ENCODE measurements at places on chromosomes 13 and 19. TPM values are rescaled to one million over a fixed set of nuclear protein-coding genes. Genes with fewer than 3 reads are reported as not detected.
A peak's percentile ranks its signal among the peaks of the same experiment; 100 is the strongest.

DNA sequence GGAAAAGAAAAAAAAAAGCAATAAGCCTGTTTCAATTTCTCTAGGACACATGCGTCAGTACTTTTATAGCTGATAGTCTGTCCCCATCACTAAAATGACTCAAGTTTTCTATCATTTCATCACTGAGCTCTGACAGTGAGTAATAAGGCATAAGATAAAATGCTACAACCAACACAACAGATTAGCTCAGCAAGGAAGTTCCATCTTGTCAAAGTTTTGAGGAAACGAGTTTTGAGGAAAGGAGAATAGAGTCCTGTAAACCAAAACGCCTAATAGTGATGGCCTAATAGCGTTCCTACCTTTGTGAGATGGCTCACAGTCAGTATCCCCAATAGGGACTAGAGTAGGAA lies 145.1 kb downstream of the LACC1 start:
- no peak overlapping the region for H3K27ac ChIP-seq
- DNase-seq, result no peak
- H3K4me1 ChIP-seq, result no peaks in the 10 kb centered on the region
- H3K27me3 ChIP-seq, result peaks cover 6% of the 10 kb centered on the region
- H3K4me3 ChIP-seq, result no peak overlapping the region

DNA sequence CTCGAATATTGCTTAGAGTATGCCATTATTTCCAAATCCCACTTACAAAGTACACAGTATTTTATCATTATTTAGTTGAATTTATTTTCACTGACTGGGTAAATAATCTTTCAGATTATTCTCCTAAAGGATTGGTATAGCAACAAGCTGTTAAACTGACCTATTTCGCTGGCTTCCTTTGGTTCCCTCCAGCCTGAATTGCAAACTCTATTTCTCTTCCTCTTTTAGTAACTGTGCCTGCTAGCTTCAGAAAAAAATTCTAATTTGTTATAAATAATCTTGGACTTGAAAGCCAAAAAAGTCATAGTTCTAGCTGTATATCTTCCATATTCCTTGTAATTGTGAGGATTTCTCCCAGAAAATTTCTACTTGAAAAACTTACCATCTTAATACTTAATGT lies 15.0 kb upstream of the CCNA1 start:
- no peaks in the 10 kb centered on the region for H3K36me3 ChIP-seq
- DNase-seq, result no peak
- no peak overlapping the region for H3K4me3 ChIP-seq
- H3K27ac ChIP-seq, result no peak overlapping the region
- H3K4me1 ChIP-seq, result peaks cover 23% of the 10 kb centered on the region

CBLC gene
- total RNA-seq, result not detected

DNA sequence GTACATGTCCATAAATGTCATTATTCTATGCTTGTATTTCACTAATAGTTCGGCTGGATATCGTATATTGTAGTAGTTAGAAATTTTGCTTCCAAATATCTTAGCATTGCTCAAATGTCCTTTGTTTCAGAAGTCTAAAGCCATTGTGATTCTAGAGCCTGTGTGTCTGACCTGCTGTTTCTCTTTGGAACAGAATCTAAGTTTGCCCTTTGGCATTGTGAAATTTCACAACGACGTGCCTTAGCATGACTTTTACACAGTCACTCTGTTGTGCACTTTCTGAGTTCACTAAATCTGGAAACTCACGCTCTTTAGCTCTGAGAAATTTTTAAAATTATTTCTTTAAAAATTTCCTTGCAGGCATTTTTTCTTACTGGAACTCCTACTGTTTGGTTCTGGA lies 152.2 kb downstream of the TBC1D4 start:
- no peaks in the 10 kb centered on the region for H3K36me3 ChIP-seq
- no peaks in the 10 kb centered on the region for H3K27me3 ChIP-seq
- H3K27ac ChIP-seq, result no peak overlapping the region
- H3K4me3 ChIP-seq, result no peak overlapping the region
- peaks cover 21% of the 10 kb centered on the region for H3K4me1 ChIP-seq
- DNase-seq, result no peak

PTGER1 gene
- total RNA-seq, result not detected

GRCh38 chr13:33483471-33483870 lies 197.9 kb upstream of the STARD13 start:
- H3K36me3 ChIP-seq, result no peaks in the 10 kb centered on the region
- no peak overlapping the region for H3K27ac ChIP-seq
- no peaks in the 10 kb centered on the region for H3K4me1 ChIP-seq
- no peak overlapping the region for H3K4me3 ChIP-seq
- DNase-seq, result no peak

GRCh38 chr13:48040896-48041295 lies 3.4 kb downstream of the NUDT15 start:
- no peak for DNase-seq
- H3K4me3 ChIP-seq, result no peak overlapping the region
- H3K27ac ChIP-seq, result no peak overlapping the region
- H3K36me3 ChIP-seq, result no peaks in the 10 kb centered on the region

GRCh38 chr13:29743201-29743786 lies 107.1 kb downstream of the UBL3 start:
- no peaks in the 10 kb centered on the region for H3K4me1 ChIP-seq
- peaks cover 28% of the 10 kb centered on the region for H3K27me3 ChIP-seq
- H3K4me3 ChIP-seq, result no peak overlapping the region
- DNase-seq, result no peak

DCUN1D2 gene
- 26.6 TPM for total RNA-seq

- peak overlapping the region; percentile 91 for H3K27ac ChIP-seq
- no peaks in the 10 kb centered on the region for H3K27me3 ChIP-seq
- no peak overlapping the region for H3K4me3 ChIP-seq
- DNase-seq, result no peak
Measured at GRCh38 chr19:4052114-4052992, 14.3 kb downstream of the ZBTB7A start.

GRCh38 chr19:22517496-22518411 lies 95.6 kb upstream of the ZNF98 start:
- H3K4me1 ChIP-seq, result no peaks in the 10 kb centered on the region
- DNase-seq, result no peak
- no peaks in the 10 kb centered on the region for H3K36me3 ChIP-seq
- no peak overlapping the region for H3K27ac ChIP-seq
- no peak overlapping the region for H3K4me3 ChIP-seq

DNA sequence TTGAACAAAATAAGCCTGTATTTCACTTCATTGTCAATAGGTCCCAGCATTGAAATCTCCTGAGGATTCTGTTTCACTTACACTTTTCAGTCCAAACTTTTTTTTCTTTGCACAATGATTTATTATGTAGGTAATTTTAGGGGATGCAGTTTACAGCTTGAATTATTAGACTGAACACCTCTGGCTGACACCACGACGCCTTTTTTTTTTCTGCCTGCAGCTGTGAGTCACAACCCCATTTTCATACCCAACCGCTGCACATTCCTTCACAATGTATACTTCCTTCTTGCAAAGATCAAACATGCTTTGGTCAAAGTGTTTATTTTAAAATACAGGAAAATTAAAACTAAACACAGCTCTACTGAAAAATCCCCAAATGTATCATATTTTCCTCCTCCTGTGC lies 11.4 kb downstream of the ZIC2 start:
- H3K27me3 ChIP-seq, result peaks cover 69% of the 10 kb centered on the region
- peaks cover 8% of the 10 kb centered on the region for H3K4me1 ChIP-seq
- H3K27ac ChIP-seq, result no peak overlapping the region
- H3K36me3 ChIP-seq, result peaks cover 20% of the 10 kb centered on the region

GRCh38 chr19:30252214-30252613 lies 120.0 kb upstream of the ZNF536 start:
- no peak for DNase-seq
- no peak overlapping the region for H3K4me3 ChIP-seq
- no peak overlapping the region for H3K27ac ChIP-seq
- H3K36me3 ChIP-seq, result no peaks in the 10 kb centered on the region

HIF3A gene
- not detected for total RNA-seq

FCAR gene
- total RNA-seq, result not detected

NFIC gene
- 30.2 TPM for total RNA-seq

GRCh38 chr13:35164324-35164932 lies 222.4 kb downstream of the NBEA start:
- no peak overlapping the region for H3K27ac ChIP-seq
- DNase-seq, result no peak
- no peaks in the 10 kb centered on the region for H3K36me3 ChIP-seq
- peaks cover 7% of the 10 kb centered on the region for H3K4me1 ChIP-seq
- H3K4me3 ChIP-seq, result no peak overlapping the region
- H3K27me3 ChIP-seq, result no peaks in the 10 kb centered on the region

SKA3 gene
- total RNA-seq, result 0.22 TPM

DNA sequence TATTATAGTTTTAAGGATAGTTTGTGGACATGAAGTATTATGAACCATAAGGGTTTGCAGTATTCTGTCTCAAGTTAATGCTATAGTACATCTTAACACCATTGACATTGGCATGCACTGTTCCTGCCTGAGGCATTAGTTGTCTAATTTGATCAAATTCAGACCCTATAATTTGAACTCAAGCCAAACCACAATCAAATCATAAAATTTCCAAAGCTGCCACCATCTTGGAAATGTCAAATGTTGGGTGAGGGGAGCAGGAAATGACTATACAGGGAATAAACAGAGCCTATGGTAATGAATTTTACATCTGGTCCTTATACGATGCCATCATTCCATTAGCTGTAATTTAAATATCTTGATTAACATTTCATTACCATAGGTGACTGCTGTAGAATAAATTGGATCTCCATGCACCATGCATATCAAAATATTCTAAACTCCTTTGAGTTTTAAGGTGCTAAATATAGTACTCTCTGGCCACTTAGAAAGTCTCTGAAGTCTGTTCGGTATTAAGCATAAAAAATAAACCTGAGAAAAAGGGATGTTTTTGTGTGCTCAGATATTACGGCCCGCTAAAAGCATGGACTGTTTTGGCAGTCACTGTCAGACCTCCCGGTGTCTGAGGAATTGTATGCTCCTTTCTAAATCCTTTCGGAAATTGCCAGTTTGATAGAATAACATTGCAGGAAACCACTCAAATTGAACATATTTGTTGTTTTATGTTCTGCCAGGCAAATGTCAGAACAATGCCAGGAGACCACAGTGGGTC lies 257.7 kb downstream of the SPRY2 start:
- no peak overlapping the region for H3K4me3 ChIP-seq
- no peak overlapping the region for H3K27ac ChIP-seq
- no peaks in the 10 kb centered on the region for H3K27me3 ChIP-seq
- DNase-seq, result no peak

LILRA5 gene
- not detected for total RNA-seq

GRCh38 chr19:50803633-50804419 lies 13.6 kb downstream of the ACP4 start:
- DNase-seq, result peak; percentile 30
- no peaks in the 10 kb centered on the region for H3K36me3 ChIP-seq
- peaks cover 47% of the 10 kb centered on the region for H3K4me1 ChIP-seq
- peak overlapping the region; percentile 99 for H3K4me3 ChIP-seq
- no peaks in the 10 kb centered on the region for H3K27me3 ChIP-seq
- H3K27ac ChIP-seq, result peak overlapping the region; percentile 100
